Upper lobe of left lung (tissue), 6 donors: ENCODE measurements at places on chromosomes 16 and 17. TPM values are rescaled to one million over a fixed set of nuclear protein-coding genes. Genes with fewer than 3 reads are reported as not detected.

- H3K27me3 ChIP-seq, result no peaks in the 10 kb centered on the region
- no peak overlapping the region for H3K27ac ChIP-seq
- H3K4me3 ChIP-seq, result no peak overlapping the region
Measured at GRCh38 chr16:1812732-1813163, 13.9 kb downstream of the HAGH start.

Gene MYL11
- not detected for total RNA-seq

DNA sequence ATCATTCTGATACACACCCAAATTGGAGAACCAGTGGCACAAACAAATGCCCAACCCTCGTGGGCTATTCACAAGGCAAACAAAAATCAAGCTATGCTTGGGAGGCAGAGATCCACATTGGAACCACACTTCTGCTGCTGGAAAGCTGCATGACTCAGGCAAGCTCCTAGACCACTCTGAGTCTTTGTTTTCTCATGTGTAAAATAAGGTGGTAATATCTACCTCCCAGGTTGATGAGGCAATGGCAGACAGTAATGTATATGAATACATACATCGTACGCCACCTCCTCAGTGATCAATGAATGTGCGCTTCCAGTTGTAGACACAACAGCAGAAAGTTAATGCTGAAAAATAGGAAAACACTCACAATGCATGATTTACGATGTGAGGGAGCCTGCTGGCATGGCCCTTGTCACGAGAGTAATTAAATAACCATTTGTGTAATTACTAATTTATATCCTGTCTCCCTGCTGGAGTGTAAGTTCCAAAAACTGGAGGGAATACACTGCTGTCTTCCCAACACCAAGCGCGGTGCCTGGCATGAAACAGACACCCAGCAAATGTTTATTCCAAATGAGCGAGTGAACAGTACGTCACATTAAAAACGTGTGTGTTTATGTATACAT, 69.9 kb upstream of the HSBP1 start:
- no peaks in the 10 kb centered on the region for H3K27me3 ChIP-seq
- no peak overlapping the region for H3K27ac ChIP-seq
- no peak overlapping the region for H3K4me3 ChIP-seq
- H3K4me1 ChIP-seq, result no peaks in the 10 kb centered on the region
- no peaks in the 10 kb centered on the region for H3K36me3 ChIP-seq
- DNase-seq, result no peak

DNA sequence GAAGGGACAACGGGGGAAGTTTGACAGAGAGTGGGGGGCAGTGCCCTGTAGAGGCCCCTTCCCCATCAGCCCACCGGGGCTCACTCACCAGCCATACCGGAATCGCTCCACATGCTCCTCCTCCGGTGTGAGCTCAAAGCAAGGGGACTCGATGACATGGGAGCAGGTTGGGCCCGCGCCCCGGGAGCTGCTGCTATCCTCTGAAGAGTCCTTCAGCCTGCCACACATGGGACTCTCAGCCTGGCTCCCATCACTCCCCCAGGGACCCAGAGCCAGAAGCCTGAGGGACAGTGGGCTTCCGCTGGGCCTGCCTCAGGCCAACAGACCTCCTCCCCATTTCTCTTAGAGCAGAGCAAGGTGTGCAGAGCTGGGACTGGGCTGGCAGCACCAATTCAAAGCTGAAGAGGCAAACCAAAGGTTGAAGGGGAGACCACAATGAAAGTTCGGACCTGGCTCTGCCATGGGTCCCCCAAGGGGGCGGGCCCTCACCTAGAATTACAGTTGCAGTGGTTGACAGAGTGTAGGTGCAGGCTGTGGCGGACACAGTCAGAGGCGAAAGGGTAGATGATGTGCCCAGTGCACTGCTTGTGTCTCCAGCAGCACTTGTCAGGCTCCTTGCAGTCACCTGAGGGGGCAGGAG, 7.3 kb downstream of the PROCA1 start:
- no peaks in the 10 kb centered on the region for H3K27me3 ChIP-seq
- DNase-seq, result no peak
- H3K27ac ChIP-seq, result no peak overlapping the region
- H3K4me3 ChIP-seq, result no peak overlapping the region
- peaks cover 57% of the 10 kb centered on the region for H3K36me3 ChIP-seq

DNA sequence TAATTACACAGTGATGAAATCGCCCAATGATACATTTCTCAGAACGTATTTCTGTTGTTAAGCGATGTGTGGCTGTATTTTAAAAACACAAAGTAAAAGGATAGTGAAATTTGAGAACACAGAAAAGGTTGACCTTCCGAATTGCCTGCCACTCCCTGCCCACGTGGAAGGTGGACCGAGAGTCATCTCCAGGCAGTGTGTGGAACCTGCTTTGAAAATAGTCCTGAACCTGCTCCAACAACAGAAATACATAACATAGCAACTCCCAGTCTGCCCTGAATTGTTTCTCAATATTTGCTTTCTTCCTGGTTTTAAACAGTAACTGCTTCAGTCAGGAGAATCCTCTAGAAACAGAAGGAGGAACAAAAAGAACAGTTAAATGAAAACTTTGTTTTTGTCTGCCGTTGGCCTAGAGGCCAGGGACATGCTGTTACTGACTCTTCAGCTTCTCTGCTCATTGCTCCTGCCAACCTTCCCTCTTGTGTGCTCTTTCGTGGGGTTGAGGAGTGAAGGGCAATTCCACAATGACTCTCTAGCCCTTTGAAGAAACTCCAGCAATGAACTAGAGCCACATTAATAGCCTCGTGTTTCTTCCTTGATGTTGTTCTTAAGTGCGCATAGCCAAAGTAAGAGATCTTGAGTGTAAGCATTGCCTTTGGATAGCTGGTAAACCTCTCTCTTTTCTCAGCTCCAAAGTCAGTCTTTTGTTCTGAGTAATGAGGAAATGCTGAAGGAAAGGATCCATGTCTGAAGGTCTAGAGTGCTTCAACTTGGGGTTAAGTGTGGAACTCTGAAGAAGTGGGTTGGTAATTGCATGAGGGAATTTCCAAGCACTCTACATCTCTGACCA, 452.5 kb upstream of the CCL2 start:
- no peaks in the 10 kb centered on the region for H3K36me3 ChIP-seq
- no peaks in the 10 kb centered on the region for H3K27me3 ChIP-seq
- no peak for DNase-seq
- no peak overlapping the region for H3K4me3 ChIP-seq
- H3K4me1 ChIP-seq, result no peaks in the 10 kb centered on the region

DNA sequence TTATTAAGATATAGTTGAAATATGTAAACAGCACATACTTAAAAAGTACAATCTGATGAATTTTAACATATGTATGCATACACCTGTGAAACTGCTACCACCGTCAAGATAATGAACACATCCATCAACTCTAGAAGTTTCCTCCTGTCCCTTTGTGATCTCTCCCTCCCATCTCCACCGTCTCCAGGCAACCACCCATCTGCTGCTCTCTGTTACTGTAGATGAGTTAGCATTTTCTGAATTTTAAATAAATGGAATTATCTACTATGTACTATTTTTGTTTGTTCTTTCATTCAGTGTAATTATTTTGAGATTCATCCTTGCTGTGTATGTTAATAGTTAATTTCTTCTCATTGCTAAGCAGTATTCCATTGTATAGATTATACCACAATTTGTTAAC, 40.2 kb upstream of the SMPD3 start:
- no peak overlapping the region for H3K4me3 ChIP-seq
- no peak for DNase-seq
- H3K27me3 ChIP-seq, result no peaks in the 10 kb centered on the region
- H3K36me3 ChIP-seq, result no peaks in the 10 kb centered on the region
- peaks cover 21% of the 10 kb centered on the region for H3K4me1 ChIP-seq
- H3K27ac ChIP-seq, result no peak overlapping the region

- DNase-seq, result no peak
- H3K27me3 ChIP-seq, result peaks cover 24% of the 10 kb centered on the region
- no peak overlapping the region for H3K27ac ChIP-seq
Measured at GRCh38 chr17:68197997-68198930, 49.6 kb upstream of the AMZ2 start.

- no peaks in the 10 kb centered on the region for H3K36me3 ChIP-seq
- H3K27me3 ChIP-seq, result no peaks in the 10 kb centered on the region
- H3K4me1 ChIP-seq, result peaks cover 2% of the 10 kb centered on the region
Measured at GRCh38 chr16:29674188-29674587, 4.8 kb upstream of the QPRT start.

- no peaks in the 10 kb centered on the region for H3K27me3 ChIP-seq
- H3K36me3 ChIP-seq, result no peaks in the 10 kb centered on the region
- H3K4me3 ChIP-seq, result no peak overlapping the region
- no peak overlapping the region for H3K27ac ChIP-seq
- DNase-seq, result no peak
Measured at GRCh38 chr17:33945646-33946546, 309.2 kb upstream of the CCL2 start.

Gene NTN1
- total RNA-seq, result 2.6 TPM

DNA sequence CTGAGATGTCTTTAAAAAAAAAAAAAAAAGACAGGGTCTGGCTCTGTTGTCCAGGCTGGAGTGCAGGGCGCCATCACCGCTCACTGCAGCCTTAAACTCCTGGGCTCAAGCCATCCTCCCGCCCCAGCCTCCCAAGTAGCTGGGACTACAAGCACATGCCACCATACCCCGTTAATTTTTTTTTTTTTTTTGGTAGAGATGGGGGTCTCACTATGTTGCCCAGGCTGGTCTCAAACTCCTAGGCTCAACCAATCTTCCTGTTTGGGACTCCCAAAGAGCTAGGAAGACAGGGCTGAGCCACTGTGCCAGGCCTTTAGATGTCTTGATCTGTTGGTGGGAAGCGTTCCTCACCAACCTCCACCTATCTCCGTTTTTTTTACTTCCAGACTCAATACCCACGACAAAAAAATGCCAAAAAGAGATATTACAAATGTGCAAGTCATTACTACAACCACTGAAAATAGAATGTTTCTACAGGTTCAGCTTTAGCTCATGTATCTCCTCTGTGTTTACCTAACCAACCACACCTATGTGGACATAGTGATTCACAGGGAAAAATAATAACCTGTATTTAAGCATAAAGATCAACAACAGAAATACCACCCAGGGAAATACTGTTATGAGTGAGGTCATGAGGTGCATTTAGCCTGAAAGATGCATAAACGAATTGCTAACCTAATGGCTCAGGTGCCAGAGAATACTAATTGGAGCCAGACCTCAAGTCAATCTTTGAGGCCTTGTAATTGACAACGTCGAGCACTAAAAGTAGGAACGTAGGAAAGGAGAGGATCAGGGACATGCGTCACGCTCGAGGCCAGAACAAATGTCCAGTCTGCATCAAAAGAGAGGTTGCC, 22.6 kb downstream of the NACA2 start:
- DNase-seq, result no peak
- H3K27ac ChIP-seq, result no peak overlapping the region
- H3K36me3 ChIP-seq, result no peaks in the 10 kb centered on the region
- H3K27me3 ChIP-seq, result no peaks in the 10 kb centered on the region
- H3K4me3 ChIP-seq, result no peak overlapping the region
- no peaks in the 10 kb centered on the region for H3K4me1 ChIP-seq

Gene TMEM208
- 49.3 TPM for total RNA-seq

GRCh38 chr16:3282103-3282729, 1.1 kb upstream of the ZNF263 start:
- peaks cover 16% of the 10 kb centered on the region for H3K4me1 ChIP-seq
- peaks cover 4% of the 10 kb centered on the region for H3K36me3 ChIP-seq
- H3K27ac ChIP-seq, result peak overlapping the region; percentile 98
- no peak for DNase-seq

DNA sequence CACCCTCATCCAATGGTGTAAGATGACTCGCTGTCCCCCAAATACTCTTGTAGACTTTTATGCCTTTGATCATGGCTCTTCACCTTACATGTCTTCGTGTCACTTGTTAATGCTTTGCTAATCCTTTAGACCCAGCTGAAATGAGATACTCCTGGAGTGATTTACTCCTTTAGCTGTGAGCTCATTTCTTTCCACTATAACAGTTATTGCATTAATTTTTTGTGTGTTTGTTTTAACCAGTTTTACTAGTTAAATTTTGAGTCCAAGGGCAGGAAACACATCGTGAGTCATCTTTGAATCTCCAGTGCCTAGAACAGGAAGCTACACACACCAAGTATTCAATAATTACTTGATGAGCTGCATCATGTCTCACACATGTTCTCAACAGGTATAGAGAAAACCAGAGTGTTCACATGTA, 6.5 kb upstream of the CTCF start:
- H3K4me1 ChIP-seq, result peaks cover 24% of the 10 kb centered on the region
- H3K36me3 ChIP-seq, result no peaks in the 10 kb centered on the region
- H3K27me3 ChIP-seq, result no peaks in the 10 kb centered on the region
- no peak overlapping the region for H3K4me3 ChIP-seq
- DNase-seq, result no peak
- H3K27ac ChIP-seq, result peak overlapping the region; percentile 42

- H3K27me3 ChIP-seq, result no peaks in the 10 kb centered on the region
- H3K4me1 ChIP-seq, result peaks cover 7% of the 10 kb centered on the region
- no peak overlapping the region for H3K27ac ChIP-seq
- no peak overlapping the region for H3K4me3 ChIP-seq
- DNase-seq, result no peak
Measured at GRCh38 chr16:85967111-85967510, 68.1 kb downstream of the IRF8 start.

DNA sequence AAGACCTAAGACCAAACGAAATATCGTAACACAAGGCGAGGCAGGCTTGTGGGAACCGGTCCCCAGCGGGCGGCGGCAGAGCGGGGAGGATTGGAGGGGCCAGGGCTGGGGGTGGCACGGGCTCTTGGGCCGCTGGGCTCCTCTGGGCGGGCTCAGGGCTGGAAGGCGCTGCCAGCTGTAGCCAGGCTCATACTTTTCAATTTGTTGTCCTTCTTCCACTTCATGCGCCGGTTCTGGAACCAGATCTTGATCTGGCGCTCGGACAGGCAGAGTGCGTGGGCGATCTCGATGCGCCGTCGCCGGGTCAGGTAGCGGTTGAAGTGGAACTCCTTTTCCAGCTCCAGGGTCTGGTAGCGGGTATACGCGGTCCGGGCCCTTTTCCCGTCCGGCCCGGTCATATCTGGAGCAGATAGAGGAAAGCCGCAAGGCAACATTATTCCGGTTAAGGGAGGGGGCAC, 1.5 kb downstream of the HOXB5 start:
- H3K36me3 ChIP-seq, result no peaks in the 10 kb centered on the region
- peaks cover 53% of the 10 kb centered on the region for H3K4me1 ChIP-seq
- no peaks in the 10 kb centered on the region for H3K27me3 ChIP-seq
- H3K27ac ChIP-seq, result peak overlapping the region; percentile 90
- DNase-seq, result peak; percentile 79

Gene STH
- total RNA-seq, result not detected
